NAMALWA (cell line): ENCODE measurements at places on chromosomes 1 and 21.

GRCh38 chr1:78913950-78914349, 92.6 kb downstream of the ADGRL4 start:
- DNase-seq = no peak

DNA sequence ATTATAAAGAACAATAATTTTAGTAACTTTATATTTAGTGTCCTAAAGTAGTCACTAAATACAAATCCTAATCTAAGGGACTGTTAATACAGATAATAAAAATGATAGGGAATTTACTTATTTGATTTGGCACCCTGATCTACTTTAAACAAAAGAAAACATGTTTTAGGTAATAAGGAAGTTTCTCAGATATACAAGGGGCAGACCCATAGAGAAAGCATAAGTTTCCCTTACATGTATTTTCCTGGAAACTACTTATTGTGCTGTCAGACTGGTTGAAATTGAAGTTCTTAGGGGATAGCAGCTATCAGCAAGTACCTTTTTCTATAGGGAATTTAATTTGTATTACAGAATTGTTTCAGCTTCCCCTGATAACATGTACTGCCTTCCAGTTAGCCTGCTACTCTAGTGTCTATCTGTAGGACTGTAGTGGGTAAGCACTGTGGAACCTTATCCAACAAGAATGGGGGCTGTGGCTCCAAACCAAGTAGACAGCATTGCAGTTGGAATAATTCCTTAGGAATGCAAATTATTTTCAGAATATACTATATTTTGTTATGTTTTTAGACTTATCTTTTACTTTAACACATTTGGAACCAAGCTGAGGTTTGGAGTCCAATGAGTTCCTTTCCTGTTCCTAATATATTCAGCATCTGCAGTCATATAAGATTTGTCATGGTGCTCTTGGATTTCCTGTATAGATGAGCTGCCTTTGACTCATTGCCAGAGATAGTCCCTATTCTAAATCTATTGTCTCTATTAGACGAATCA, 14.7 kb downstream of the MSH4 start:
- no peak for DNase-seq

DNA sequence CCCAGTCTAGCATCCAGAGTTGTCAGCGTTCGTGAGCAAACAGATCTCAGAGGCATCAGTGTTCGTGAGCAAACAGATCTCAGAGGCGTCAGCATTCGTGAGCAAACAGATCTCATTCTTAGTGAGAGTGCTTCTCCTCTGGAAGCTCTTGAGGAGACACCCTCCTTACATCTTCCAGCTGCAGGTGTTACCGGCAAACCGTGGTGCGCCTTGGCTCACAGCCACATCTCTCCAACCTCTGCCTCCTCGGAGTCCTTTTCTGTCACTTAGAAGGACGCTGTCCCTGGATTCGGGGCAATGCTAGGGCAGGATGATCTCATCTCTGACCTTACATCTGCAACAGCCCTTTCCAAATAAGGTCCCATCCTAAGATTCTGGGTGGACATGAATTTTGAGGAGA, 14.6 kb upstream of the UMODL1 start:
- no peak for DNase-seq

GRCh38 chr1:67407498-67407897, 22.7 kb downstream of the SERBP1 start:
- no peak for DNase-seq

GRCh38 chr1:29577512-29577911, 341.2 kb downstream of the PTPRU start:
- no peak for DNase-seq

DNA sequence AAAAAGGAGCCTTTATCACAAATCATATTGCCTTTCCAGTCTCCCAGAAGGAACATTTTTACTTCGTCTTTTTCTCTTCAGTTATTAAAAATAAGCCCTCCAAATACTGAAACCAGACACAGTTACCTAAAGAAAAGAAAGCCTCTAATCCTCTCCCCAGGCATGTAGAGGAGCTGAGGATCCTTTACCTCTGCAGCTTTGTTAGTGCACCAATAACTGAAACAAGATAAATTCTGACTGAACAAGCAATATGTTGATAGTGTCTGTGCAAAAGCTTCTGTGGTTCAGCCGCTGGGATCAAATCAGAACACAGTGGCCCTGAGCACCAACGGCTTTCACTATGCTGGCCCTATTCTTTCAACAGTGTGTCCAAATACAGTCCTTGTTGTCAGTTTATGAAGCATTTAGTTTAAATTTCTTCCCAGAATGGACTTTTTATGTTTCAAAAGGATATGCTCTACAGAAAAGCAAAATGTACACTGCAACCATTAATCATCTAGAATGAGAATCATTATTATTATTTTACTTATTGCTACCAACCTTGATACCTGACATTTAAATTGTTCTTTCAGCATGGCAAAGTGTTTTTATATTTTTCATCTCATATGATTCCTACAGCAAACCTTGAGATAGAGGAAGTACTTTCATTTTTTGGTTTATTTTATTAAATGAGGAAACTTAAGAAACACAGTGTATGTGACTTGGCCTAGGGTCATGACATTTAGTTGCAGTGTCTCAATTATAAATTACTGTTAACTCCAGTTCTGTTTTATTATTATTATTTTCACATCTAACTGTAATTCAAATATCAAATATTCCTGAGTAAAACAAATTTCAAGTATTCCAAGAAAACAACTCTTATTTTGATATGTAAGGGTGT, 217.9 kb downstream of the NEGR1 start:
- DNase-seq = no peak

DNA sequence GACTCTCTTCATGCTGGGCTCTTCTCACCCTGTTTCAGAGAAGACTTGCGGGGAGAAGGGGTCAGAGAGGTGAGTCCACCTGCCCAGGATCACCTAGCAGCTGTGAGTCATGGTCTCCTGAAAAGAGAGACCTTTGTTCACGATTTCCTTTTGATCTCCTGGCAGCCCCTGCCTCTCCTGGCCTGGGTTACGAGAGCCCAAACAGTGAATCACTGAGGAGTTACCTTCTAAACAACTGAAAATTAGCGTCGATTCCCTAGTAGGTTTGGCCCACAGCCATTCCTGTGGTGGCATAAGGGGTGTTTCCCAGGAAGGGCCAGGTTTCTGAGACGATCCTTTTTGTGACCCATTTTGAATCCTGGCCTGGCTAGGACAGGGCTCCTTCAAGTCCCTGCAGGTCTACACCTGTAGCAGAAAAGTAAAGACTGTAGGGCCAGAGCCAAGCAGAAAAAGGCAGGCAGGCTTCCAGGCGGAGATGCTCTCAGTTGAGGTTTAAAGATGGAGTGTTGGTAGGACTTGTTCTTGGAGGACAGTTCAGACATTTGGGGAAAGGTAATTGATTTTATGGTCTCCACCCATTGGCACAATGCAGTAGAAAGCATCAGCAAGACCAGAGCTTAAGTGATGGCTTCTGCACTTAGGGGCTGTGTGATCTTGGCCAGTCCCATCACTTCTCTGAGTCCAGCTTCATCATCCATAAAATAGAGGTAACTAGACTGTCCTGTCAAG, 2.1 kb upstream of the PLA2G2E start:
- DNase-seq = no peak

DNA sequence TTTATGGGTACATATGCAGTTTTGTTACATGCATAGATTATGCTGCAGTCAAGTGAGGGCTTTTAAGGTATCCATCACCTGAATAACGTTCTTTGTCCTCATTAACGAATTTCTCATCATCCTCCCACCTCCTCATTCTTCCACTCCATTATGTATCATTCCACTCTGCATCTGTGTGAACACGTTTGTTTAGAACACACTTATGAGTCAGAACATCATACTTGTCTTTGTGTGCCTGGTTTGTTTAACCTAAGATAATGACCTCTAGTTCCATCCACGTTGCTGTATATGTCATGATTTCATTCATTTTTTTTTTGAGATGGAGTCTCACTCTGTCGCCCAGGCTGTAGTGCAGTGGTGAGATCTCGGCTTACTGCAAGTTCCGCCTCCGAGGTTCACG, 6.7 kb upstream of the MPC2 start:
- DNase-seq = no peak

DNA sequence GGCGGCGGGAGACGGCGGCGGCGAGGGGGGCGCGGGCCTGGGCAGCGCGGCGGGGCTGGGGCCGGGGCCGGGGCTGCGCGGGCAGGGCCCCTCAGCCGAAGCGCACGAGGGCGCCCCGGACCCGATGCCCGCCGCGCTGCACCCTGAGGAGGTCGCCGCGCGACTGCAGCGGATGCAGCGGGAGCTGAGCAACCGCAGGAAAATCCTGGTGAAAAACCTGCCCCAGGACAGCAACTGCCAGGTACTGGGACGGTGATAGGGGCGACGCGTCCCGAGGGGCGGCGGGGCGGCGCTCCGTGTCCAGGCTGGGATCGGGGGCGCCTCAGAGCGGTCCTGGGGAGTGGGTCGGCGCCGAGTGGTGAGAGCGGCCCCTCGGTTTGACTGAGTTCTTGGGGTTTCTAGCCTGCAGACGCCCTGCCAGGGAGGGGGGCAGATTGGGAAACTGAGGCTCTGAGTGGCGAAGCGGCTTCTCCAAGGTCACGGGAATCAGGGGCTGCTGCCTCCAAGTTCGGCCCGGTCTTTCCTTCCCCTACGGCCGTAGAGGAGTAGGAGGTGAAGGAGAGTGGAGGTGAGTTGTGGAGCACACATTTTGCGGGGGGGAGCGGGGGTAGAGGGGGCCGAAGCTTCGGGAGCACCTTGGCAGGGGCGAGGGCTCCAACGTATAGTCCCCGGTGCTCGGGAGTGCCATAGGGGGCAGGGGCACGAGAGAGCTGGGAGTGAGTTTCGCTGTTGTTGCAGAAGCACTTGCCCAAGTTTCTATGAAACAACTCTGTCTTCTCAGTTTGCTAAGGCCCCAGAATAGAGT, 508 bp downstream of the RAVER2 start:
- peak; percentile 55 for DNase-seq

- DNase-seq = no peak
Observed at GRCh38 chr1:198267921-198268320, 111.1 kb downstream of the NEK7 start.

DNA sequence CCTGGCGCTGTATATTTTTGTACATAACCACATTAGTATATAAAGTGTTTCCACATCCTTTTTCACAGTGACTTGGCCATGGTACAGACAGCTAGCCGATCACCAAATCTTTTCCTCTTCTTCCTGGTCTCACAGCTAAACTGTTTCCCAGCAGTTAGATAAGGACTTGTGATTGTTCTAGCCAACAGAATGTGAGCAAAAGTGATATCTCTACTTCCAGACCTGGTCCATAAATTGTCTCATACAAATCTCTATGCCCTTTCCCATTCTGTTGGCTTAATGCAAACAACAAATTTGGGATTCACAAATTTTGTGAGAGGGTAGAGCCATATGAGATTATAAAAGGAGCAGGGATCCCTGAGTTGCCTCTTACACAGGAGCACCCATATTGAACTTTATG, 19.5 kb downstream of the PAFAH2 start:
- DNase-seq = no peak

GRCh38 chr1:246187834-246188372, 319.2 kb downstream of the SMYD3 start:
- DNase-seq = no peak

DNA sequence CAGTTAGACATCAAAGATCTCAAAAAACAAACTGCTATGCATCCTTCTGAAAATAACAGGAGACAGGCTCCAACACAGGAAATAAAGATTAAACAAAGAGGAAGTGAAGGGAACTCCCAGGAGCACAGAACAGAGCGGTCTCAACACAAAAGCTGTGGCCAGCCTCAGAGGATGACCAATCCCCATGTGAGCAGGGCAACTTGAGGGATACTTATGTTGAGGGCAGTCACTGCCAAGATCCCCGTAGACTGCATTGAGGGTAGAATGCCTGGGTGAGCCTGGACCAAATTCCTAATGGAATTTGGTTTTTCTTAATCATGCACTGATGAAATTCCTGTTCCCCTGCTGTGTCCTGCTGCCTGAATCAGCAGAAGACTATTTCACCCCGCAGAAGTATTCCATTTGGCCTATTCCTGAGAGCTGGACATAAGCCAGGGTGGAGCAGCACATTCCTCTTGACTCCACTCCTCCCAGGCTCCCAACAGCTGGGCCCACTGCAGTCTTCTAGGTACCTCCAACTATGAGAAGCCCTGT, 49.0 kb downstream of the JAK1 start:
- DNase-seq = peak; percentile 30

DNA sequence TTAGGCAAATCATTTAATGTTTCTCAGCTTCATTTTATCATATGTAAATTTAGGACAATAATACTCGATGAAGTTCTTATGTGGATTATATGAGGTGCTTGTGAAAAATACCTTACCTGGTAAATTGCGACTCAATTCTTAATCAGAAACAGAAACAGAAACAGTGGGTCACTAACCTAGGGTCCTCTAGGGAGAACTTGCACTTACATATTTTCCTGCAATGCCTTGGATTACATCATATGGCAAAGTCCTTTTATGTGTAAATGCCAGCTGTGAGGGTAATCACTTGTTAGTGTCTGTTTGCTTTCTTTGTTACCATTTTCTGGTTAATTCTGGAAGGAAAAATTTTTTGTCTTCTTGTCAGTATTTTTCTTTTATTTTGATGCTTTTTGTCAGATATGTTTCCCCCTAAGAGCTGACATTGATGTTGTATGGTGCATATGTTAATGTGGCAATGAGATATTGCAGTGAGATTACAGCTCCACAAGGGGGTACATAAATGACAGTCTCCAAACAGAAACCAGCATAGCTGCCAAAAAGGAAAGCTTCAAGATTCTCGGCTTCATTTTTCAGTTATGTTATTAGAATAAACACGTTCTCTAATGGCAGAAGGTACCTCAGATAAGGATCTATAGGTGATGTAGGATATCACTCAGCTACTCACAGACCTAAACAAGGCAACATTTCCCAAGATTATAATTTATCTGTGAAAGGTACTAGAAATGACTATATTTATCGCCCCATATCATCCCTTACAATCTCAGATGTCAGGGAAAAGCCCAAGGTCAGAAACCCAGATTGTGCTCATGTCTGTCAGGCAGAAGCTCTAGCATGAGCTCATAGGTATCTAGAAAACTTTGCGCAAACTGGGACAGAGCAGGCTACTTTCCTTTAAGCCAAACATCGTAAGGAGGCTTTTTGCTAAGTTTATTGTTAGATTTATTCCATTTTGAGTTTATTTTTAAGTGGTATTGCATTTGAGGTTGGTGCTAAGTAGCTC, 119.9 kb downstream of the FASLG start:
- DNase-seq = peak; percentile 50

DNA sequence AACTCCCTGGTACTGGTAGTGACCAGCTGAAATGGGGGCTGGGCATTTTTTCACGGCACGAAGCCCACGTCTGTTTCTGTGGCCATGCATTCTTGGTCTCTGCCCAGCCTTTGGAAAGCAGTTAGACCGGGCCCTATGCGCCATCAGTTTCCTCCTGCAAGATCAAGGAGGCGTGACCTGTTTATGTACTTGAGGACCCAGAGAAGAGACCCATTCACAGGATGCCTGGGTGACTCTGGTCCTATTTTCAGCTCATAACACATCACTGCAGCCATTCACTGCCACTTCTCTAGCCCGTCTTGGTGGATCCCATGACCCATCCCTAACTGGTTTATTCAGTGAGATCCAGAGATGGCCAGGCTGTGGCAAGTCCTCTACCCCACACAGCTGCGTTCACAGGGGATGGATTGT, 70.4 kb downstream of the SPSB1 start:
- DNase-seq = peak; percentile 29

DNA sequence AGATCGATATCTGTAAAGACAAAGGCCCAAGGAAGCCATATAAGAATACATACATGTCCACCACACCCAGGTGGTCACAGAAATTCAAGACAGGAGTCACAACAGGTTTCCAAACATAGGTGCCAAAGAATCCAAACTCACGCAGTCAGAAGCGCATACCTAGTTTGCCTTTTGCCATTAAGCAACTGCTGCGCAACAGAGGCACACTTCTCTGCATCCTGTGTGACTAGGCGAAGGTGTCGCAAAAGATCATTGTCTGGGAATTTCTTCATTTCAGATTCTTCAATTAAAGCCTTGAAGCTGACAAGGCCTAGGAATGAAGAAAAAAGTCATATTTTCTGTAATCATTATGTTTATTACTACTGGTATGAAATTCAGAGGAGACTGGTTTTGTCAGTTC, 32.2 kb upstream of the SYT2 start:
- no peak for DNase-seq
